ENCODE measurements at places on chromosomes 4 and X.
A peak's percentile ranks its signal among the peaks of the same experiment; 100 is the strongest.

DNA sequence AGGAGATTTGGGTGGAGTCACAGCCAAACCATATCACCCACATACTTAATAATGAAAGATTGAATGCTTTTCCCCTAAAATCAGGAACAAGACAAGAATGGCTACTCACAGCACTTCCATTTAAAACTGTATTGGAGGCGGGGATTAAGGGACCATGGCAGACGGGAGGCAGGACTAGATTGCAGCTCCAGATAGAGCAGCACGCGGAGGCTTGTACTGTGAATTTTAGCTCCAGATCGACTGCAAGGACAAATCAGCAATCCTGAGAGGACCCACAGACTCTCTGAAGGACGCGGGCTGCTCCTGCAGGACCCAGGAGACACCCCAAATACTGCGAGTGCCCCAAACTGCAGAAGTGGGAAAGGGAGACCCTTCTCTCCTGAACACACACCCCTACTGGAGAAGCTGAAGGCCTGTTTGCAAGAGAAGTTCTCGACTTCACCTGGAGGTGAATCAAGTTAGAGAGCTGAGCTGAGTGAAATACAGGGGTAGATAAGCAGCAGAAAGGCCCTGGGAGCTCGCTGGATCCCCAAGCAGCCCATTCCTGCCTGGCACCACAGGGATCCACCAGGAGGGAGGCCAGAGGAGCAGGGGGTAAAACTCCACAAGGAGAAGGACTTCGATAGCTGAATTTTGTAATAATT, 207.4 kb upstream of the INTU start:
- DNase-seq: no peak

- no peak for DNase-seq
Measured at GRCh38 chrX:47844117-47844516, 7.4 kb downstream of the ZNF81 start.

DNA sequence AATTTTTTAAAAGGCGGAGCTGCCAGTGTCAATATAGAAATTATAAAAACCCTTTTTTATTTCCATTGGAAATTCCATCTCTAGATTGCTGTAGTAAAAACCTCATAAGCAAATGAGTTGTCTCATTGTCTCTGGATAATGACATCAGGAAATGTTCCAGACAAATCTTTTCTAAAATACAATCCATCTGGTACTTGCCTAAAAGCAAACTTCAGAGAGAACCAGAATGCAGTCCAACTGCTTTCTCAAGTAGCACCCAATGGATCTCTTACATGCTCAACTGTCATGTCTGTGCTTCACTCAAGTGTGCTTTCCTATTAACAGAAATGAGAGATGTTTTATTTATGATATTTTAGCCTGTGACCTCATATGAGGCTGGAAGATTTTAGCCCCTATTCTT, 399.6 kb upstream of the NDST3 start:
- no peak for DNase-seq

- no peak for DNase-seq
Measured at GRCh38 chrX:3527166-3527565, 180.7 kb upstream of the MXRA5 start.

GRCh38 chrX:69109706-69110105, 55.5 kb downstream of the PJA1 start:
- no peak for DNase-seq

DNA sequence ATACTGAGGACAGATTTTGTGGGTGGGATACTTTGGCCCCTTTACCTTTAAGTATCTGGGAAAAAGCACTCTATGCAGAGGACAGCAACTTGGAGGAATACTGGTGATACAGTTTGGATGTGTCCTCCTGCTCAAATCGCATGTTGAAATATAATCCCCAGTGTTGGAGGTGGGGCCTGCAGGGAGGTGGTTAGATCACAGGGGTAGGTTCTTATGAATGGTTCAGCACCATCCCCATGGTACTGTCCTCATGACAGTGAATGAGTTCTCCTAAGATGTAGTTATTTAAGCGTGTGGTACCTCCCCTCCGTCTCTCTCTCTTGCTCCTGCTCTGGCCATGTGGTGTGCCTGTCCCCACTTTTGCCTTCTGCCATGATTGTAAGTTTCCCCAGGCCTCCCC, 24.6 kb downstream of the GPAT3 start:
- DNase-seq: no peak

GRCh38 chr4:168757500-168757899, 252.6 kb downstream of the CBR4 start:
- no peak for DNase-seq

GRCh38 chr4:118716304-118716703, 31.1 kb downstream of the METTL14 start:
- no peak for DNase-seq

DNA sequence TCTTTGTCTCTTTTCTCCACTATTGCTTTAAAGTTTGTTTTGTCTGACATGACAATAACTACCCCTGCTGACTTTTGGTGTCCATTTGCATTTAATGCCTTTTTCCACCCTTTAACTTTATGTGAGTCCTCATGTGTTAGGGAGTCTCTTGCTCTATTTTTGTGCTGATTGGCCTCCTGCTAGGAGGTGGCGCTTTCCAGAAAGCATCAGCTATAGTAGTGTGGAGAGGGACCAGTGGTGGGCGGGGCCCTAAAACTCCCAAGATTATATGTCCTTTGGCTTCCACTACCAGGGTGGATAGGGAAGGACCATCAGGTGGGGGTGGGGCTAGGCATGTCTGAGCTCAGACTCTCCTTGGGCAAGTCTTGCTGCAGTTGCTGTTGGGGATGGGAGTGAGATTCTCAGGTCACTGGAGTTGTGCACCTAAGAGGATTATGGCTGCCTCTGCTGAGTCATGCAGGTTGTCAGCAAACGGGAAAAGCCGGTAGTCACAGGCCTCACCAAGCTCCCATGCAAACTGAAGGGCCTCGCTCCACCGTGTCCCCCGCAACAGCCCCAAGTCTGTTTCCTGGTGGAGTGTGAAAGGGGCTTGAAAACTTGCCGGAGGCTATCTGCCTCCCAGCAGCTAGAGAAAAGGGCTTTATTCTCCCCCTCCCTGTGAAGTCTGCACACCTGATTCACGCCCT, 156.3 kb downstream of the CPEB2 start:
- no peak for DNase-seq

DNA sequence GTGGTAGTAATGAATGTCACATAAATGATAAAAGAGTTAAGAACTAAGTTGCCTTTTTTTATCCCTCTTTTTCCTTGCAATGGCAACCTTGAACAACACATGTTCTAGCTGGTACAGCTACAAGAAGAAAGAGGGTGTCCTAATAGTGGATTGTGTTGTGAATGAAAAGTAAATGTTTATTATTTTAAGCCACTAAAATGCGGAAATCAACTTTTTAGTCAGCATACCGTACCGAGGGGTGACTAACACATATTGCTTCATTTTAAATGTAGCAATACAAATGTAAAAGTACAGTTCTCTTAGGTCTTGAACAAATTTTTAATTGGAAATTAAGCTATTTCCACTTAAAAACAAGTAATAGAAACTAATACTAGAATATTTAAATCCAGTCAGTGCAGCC, 17.7 kb upstream of the AP1AR start:
- DNase-seq: no peak

- no peak for DNase-seq
Measured at GRCh38 chrX:13717700-13718472, 16.5 kb downstream of the TRAPPC2 start.

DNA sequence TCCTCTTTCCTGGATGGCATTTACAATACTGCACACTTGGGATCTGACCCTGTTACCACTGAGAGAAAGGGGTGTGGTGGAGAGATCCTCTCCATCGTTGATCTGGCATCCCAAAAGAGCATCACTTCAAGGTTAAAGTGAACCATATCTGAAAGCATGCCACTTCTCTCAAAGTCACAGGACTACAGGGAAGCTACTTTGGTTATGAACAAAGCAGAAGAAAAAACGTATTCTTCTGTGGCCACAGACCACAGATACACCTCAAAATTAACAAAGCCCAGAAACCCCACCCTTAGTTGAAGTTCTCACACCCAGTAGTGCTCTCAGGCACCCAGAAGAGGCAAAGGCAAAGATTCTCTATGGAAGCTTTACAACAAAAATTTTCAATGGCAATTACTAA, 108.3 kb downstream of the JADE1 start:
- no peak for DNase-seq

- DNase-seq: peak; percentile 47
Measured at GRCh38 chr4:2412534-2412884, 5.9 kb downstream of the ZFYVE28 start.

DNA sequence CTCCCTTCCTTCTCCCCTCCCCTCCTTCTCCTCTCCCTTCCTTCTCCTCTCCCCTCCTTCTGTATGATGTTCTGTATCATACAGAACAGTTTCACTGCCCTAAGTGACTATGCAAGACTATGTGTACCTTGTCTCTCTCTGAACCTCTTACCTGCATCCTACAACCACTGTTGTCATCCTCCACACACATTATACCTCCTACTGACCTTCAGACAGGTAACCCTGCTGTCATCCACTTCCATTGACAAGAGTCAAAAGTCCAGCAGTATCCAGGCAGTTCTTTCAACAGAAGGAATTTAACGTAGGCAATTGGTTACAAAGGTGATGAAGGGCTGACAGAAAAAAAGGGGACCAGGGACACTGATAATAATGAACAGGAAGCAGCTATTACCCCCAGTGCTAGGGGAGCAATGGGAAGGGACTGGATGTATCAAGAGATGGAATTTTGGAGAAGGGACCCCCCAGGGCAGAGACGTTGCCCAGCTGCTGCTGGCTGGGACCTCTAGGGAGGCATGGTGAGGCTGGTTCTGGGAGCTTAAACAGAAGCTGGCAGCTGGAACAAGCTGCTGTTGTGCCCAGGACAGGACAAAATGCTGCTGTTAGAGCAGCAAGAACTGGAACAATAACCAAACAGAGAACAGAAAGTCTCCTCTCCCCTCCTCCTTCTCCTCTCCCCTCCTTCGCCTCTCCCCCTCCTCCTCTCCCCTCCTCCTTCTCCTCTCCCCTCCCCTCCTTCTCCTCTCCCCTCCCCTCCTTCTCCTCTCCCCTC, 84.7 kb downstream of the DCTD start:
- no peak for DNase-seq

- DNase-seq: no peak
Measured at GRCh38 chrX:10582215-10582733, 38.1 kb downstream of the MID1 start.

DNA sequence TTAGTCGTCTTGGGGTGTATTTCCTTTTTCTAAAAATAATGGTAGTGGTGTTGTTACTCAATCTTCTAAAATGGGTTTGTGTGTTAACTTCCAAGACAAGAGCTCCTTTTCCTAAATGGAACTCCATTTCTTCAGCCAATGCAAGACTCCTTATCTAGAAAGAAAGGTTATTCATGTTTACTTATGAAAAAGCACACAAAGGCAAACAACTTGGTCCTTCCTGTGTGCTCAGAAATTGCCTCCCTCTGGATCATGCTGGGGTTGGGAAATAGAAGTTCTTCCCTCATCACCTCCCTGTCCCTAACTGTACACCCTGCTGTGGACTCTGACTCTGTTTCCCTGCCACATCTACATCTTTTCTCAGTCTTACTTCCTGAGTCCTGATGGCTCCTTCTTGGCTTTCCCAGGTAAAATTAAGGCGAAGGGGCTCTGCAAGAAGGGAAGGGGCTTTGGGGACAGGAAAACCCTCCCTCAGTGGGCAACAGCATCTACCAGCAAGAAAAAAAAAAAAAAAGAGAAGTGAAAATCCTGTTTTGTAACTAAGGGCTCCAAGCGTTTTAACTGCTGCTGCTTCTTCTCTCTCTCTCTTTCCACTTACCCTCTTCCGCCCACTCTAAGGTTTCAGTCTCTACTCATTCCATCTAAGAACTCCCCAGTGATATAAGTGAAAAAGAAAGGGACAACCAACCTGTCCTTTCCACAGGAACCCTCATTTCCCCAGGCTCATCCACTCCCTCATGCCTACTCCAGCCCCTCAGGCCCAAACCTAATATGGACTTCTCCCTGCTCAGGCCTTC, 19.8 kb upstream of the TASL start:
- DNase-seq: no peak

GRCh38 chr4:99219072-99219471, at the start of gene ADH6:
Gene ADH6 (minus strand): TSS chr4:99219246. CDS start chr4:99219152, 94 bp downstream.
- DNase-seq: no peak

GRCh38 chrX:96176921-96177320, 507.7 kb upstream of the DIAPH2 start:
- no peak for DNase-seq

DNA sequence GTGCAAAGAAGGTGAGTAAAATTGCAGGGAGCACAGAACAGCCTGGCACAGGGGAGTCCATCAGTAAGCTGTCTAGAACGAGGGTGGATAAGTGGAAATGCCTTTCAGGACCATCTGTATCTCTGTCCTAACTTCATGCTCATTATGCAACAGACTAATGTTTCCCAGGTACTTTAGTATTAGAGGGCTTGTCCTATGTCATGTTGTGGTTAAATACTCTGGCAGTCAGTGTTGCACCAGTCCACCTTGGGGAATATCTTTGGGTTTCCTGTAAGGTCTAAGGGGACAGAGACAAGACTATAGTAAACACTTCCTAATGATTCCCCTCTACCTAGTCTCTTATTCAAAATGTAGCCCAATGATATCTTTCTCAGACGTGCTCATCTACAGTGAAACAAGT, 21.3 kb downstream of the NOCT start:
- no peak for DNase-seq

DNA sequence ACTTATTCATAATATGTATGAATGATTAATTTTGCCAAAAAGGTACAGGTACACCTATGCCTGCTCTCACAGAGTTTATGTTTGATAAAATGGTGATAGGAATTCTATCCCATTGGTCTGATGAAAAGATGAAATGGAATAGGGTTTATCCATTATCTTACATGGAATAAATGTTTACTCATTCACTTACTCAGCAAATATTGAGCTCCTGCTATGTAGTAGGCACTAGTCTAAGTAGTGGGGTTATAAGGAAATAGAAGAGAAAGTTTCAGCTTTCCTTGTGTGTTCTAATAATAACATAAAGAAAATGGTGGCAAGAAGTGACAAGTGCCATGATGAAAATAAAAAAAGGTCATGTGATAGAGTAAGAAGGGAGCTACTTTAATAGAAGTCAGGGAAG, 12.4 kb upstream of the SLC10A7 start:
- DNase-seq: no peak

DNA sequence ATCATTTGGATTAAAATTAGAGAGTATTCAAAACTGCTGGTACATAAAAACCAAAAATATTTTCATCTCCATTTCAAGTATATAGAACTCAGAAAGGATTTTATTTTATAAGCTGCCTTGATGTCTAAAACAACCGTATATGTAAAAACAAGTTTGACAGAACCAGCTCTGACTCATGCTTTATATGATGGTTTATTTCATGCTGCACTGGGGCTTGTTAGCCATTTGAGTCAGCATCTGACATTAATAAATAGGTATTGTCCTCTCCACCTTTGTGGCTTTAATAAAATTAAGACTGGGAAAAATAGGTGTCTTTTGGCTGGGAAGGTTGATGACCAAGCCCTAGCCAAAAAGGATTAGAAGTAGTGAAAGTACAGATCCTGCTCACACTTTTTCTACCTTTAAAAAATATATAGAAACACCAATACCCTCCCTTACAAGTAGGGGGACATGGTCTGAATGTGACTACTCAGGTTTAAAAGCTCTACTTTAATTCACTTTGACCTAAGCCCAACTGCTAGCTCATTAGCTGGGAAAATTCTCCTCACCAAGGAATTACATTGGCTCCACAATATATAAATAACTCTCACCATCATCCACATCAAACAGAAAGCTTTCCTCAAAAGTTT, 228.1 kb downstream of the ADAMTS3 start:
- no peak for DNase-seq
